Lower leg skin (tissue), 4 donors: ENCODE measurements at places on chromosomes 7 and 10. TPM values are rescaled to one million over a fixed set of nuclear protein-coding genes. Genes with fewer than 3 reads are reported as not detected.
A peak's percentile ranks its signal among the peaks of the same experiment; 100 is the strongest.

DNA sequence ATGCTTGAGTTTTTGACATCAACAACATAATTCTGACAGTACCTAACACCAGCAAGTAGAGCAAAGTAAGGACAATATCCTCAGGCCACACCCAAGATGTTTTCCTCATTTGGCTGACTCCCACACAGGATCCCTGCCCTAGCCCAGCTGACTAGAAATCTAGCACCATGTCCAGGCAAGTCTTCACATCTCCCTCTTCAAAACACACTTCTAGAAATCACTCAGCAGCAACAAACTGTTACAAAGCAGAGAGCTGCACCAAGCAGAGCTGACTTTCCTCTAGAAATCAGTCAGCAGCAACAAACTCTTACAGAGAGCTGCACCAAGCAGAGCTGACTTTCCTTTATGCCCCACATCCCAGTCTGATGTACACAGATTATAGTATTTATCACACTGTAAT lies 7.7 kb downstream of the TMEM168 start:
- DNase-seq, result no peak

- no peak for DNase-seq
Observed at GRCh38 chr10:26696786-26697162, 727 bp upstream of the PDSS1 start.

DNA sequence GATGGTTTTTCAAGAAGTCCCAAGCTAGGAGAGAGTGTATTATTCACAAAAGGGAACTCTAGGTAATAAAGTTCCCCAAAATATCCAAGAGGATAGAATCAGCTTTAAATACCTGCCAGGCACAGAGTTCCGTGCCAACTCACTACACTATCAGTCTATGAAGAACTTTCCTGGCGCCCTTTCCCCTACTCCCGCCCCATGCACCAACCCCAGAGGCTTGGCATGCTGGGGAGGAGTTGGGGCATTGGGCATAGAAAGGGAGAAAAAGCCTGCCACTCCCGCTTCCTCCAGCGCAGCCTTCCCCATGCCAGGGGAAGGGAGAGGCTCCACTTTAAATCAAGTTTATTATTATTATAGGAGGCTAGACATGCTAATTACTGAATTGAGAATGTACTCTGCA lies 54.9 kb downstream of the ZNF800 start:
- no peak for DNase-seq

GRCh38 chr7:157721468-157722136 lies 384.8 kb downstream of the DNAJB6 start:
- DNase-seq, result no peak

GRM8 gene
- total RNA-seq, result 0.45 TPM

- DNase-seq, result no peak
Observed at GRCh38 chr7:47493976-47494911, 87.7 kb downstream of the TNS3 start.

GCK gene
- not detected for total RNA-seq

NPY gene
- not detected for total RNA-seq

RBP3 gene
- not detected for total RNA-seq

NFE2L3 gene
- total RNA-seq, result 37.9 TPM

VAX1 gene
- total RNA-seq, result not detected

DNA sequence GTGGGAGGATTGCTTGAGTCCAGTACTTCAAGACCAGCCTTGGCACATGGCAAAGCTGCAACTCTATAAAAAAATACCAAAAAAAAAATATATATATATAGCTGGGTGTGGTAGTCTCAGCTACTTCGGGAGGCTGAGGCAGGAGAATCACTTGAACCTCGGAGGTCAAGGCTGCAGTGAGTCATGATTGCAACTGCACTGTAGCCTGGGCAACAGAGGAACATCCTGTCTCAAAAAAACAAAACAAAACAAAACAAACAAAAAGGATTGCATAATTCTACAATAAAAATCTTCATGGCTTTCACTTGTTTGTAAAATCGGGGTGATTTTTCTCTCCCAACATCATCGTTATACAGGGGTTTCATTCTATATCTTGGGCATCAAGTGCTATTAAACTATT lies 35.1 kb downstream of the GUSB start:
- peak; percentile 80 for DNase-seq

ZNF33A gene
- total RNA-seq, result 20.7 TPM

SFRP4 gene
- total RNA-seq, result 0.15 TPM
